Vagina (tissue), 2 donors: ENCODE measurements at places on chromosomes 12 and 14.

- no peak for DNase-seq
Measured at GRCh38 chr14:88323523-88324199, 592 bp upstream of the KCNK10 start.

DNA sequence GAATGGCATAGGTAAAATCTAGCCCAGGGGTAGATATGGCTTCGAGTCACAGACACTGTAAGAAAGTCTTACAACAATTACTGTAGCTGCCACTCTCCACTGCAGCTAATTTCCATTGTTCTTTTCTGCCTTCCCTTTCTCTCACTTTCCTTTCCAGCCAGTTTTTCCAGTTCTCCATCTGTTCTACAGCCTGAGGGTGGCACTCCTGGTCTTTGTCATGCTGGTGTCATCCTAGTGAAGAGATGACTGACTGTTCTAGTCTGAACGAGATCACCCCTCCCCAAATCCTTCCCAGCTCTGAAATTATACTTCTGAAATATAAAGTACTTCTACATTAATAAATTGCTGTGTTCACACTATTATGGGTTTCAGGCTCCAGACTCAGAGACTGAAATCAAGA, 74.2 kb upstream of the CSRP2 start:
- no peak for DNase-seq

- no peak for DNase-seq
Measured at GRCh38 chr12:50662116-50662510, 101.8 kb upstream of the ATF1 start.

DNA sequence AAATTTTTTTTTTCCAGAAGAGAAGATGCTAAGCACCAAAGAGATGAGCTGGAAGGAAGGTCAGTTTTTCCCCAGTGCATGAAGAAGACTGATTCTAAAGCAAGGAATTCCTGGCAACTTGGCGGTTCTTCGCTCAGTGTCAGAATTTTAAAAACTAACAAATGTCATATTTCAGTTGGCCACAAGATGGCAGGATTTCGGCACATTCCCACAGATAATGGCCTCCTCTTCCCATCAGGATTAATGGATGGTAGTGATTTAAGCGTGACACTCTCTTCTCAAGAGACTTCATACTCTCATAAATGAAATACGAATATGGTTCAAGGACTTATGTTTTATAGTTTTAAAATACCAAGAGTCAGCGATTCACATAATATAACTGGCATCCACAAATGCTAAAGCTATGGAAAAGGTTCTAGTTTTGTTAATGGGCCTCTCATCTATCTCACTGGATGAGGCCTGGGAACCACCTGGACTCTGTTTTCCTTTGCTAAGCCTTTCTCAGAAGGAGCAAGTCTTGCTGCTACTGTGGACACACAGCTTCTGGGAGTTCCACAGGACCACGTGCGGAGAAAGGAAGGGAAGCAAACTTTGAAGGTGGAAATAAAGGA, 46.1 kb upstream of the PTPRO start:
- DNase-seq = no peak

DNA sequence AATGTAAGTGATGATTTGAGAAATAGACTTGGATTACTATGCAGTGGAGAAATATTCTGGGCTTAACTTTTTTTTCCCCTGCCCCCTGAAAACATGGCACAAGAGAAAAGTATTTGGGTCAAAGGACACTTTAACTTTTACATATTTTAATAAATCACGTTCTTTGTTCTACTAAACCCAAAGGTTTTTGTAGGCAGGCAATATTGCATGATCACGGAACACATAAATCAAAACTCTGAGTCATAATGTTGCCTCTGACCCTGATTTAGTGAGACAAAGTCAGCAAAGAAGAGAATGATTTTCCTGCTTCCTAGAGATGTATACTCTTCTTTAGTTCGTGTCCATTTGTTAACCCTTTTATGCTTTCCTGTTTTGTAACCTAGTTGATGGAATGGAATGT, 38.0 kb downstream of the ABCD2 start:
- no peak for DNase-seq
